ENCODE measurements at places on chromosomes 6 and 20. TPM values are rescaled to one million over a fixed set of nuclear protein-coding genes. Genes with fewer than 3 reads are reported as not detected.

Gene TGM2
- total RNA-seq = 389 TPM

DNA sequence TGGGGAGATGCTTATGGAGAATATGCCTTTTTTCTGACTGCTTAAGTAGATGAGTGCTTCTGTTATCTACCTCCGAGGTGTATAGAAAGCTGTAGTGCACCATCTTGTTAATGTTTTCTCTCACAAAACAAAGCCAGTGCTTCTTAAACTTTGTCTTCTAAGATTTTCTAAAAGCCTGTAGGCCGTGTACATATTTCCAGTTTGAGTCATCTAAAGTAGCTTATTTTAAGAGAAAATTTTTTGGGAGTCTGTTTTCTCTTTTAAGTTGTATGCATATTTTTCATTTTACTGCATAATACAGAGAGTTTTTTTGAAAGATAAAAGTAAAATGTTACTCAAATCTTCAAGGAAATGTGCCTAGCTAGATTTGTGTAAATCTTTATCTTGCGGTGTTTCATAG lies 151.7 kb downstream of the GRIK2 start:
- no peak for DNase-seq

DNA sequence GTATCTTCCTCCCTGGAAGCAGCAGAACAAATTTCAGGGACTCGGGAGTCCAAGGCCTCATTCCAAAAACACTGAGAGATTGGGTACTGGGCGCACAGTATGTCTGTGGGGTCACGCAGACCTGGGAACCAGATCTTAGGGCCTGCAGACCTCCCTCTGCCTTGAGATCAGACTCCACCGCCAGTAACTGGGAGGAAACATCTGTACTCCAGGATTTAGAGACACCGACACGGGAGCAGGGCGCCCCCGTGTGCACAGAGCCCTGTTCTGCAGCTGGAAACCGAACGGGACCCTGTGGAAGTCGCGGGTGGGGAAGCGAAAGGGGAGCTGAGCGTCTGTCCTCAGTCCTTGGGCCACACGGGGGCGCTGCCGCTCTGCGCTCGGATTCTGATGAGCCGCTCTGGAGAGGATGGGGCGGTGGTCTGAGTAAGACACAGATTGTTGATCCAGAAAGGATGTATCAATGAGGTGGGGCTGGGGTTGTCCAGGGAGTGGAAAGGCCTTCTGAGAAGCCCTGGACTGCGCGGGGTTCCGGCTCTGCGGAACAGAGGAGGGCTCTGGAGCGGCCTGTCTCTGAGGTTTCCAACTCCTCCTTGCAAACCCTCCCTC lies 35.7 kb upstream of the HLA-E start:
- peak; percentile 78 for DNase-seq

DNA sequence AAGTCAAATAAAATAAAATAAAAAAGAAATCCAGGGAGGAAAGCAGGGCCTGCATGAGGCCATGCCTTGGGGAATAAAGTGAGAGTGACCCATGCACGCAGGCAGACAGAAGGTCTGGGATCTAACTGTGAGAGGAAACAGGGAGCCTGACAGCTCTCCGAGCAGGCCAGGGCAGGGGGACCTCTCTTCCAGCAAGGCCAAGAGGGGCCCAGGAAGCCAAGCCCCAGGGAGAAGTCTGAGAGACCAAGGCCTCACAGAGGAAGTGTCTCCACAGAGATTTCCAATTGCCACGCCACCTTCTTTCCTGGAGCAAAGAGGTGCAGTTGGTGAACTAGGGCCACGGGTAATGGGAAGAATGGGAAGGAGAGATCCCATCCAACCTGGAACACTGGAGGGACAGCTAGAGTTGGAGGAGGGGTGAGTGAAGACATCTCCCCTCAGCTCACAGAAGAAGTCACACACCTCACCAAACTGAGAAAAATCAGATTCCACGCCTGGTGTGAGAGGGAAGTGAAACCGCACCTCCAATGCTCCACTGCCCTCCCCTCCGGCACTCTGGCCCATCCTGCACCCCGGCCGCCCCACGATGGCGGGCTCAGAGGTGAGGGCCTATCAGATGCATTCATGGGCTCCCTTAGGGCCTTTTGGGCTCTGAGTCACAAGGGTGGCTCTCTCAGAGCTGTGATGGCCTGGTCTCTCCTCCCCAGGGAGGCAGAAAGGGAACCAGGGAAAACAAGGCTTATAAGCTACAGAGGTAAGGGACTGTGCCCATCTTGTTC lies 25.1 kb upstream of the TAF8 start:
- no peak for DNase-seq

GRCh38 chr20:42785041-42785440 lies 404.7 kb downstream of the PTPRT start:
- DNase-seq = no peak

DNA sequence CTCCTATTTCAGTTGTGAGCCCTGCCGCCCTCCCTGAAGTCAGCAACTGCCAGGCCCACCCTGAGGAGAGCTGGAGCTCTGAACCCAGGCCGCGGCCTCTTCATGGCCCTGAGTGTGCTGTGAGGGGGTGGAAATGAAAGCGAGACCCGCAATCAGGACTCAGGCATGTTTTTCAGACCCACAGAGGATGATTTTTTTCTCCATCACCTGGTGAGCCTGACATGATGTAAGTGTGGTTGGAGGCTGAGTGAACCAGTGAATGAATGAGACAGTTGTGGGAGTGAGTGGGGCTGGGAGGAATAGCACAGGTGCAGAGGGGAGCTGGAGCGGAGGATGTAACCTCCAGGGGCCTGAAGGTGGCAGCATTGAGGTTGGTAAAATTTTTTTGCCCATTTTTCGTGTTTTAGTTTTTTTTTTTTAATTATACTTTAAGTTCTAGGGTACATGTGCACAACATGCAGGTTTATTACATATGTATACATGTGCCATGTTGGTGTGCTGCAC lies 18.3 kb downstream of the RAET1L start:
- DNase-seq = no peak

Gene PXT1
- not detected for total RNA-seq

DNA sequence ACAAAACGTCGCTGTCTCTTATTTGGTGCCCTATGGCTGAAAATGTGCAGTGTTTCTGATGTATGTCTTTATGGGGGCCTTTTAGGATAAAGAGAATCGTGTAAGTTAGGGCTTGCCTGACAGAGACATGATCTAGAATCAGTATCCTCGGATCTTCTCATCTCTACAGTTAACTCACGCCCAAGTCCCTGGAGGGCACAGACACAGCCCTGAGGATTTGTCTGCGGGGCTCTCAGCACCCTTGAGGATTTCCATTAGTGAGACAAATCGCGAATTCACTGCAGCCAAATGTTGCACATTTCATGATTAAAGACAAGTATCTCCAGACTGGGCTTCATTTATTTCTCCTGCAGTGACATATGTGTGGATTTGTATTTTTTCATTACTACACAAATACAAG lies 552.7 kb downstream of the C6orf118 start:
- DNase-seq = no peak

- DNase-seq = no peak
Measured at GRCh38 chr20:11063444-11063843, 389.6 kb upstream of the JAG1 start.

DNA sequence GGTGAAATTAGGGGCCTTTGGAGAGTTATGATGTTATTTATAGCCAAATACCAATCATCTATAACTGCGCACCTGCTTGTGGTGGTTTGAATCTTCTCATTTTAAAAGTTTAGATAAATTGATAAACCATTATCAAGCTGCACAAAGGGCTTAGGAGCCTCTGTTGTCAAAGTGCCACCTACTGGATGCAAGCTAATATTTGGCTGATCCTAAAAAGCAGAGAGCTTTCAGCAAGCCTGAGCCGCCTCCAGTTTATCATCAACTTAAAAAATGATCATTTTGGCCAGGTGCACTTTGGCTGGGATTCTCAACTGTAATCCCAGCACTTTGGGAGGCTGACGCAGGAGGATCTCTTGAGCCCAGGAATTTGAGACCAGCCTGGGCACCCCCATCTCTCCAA lies 58.5 kb upstream of the ATXN1 start:
- DNase-seq = no peak

Gene DYNLT2
- total RNA-seq = 1.5 TPM

DNA sequence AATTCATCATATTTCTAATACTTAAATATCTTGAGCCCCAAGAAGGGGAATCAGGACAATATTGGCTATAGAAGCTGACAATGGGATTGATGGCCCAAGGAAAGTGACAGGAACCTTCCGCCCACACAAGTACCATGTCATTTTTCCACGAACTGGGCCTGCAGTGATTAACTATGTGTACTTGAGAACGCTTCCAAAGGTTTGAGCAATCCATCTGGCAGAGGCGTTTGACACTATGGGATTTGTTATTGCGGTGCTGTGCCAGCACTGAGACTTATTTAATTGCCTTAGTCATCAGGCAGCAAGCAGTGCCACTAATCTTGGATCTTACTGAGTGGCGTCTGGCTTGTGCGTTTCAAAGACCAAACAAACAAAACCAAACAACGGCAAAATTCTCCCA lies 135.6 kb upstream of the UST start:
- DNase-seq = peak; percentile 47

- no peak for DNase-seq
Measured at GRCh38 chr6:54881067-54881730, 34.6 kb downstream of the FAM83B start.

- no peak for DNase-seq
Measured at GRCh38 chr6:154555073-154555677, 44.7 kb upstream of the CNKSR3 start.

GRCh38 chr6:22112461-22112860 lies 184.4 kb downstream of the PRL start:
- DNase-seq = no peak

Gene FAM83D
- 48.3 TPM for total RNA-seq

DNA sequence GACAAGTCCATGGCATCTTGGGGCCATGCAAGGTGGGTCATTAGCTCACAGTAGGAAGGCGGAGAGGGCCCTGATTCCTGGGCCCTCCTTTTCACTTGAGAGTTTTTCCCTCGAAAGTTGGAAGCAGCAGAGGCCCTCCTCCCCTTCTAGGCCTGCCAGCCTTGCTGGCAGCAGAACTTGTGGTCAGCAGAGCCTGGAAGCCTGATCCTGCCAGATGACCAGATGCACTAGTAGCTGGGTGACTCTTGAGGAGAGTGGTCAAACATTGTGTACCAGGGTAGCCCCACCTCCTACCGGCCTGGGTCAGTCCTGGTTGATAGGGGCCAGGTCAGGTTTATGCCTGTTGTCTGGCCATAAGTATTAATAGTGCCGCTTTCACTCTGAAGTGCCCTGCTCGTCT lies 3.8 kb upstream of the HMGA1 start:
- no peak for DNase-seq

DNA sequence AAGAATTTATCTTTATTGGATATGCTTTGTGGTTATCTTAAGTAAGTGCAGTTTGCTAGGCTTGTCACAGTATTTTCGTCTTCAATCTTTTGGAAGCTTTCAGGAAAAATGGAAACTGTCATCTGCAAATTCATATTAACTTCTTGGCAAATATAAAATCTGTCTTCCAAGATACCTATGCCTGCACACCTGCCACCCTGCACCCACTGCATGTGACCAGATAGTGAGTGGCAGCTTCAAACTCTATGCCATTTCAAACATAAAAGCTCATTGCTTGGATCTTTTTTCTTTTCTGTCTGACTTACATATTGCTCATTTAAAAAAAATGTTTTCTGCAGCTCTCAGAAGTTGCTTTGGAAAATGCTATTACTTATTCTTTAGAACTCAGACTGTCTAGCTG lies 14.1 kb downstream of the OPRM1 start:
- no peak for DNase-seq

GRCh38 chr6:169959136-169960002 lies 207.9 kb downstream of the ERMARD start:
- no peak for DNase-seq

DNA sequence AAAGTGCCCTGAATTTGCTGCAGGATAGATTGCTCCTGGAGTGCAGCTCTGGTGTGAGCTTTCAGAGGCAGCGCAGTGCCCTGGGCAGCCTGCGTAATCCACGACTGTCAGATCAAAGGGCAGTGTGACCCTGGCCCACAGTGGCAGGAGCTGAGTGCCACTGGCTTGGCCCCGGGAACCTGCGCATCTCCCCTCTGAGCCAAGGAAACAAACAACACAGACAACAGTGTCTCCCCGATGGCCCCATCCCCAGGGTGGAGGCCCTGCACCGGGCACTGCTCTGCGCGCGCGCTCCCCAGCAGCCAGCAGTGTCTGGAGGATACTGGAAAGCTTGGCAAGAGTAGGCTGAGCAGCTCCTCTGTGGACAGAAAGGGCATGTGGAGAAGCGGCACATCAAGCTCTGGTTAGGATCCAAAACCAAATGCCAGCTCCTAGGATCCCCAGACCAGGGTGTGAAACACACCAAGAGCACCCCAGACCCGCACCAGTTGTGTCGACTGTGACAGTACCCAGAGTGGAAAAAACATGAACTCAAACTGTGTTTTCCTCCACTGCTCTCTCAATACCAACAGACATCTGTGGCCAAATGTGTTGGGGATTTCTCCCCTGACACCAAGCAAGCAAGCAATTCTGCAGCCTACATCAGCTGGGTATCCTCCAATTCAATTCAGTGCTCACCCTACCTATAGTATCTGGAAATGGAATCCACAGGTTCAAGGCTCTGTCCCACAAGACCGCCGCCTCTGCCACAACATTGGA lies 26.7 kb downstream of the RBCK1 start:
- no peak for DNase-seq

GRCh38 chr20:53923566-53924369 lies 146.6 kb downstream of the BCAS1 start:
- DNase-seq = no peak

Gene PHACTR3
- 6.9 TPM for total RNA-seq

GRCh38 chr6:53691252-53691651 lies 25.7 kb upstream of the KLHL31 start:
- DNase-seq = no peak

- no peak for DNase-seq
Measured at GRCh38 chr6:74690365-74690764, 515.5 kb downstream of the COL12A1 start.

Gene SLC17A3
- total RNA-seq = 0.29 TPM

Gene EEF1E1
- 11.6 TPM for total RNA-seq
